Retina (tissue), 1 donor: ENCODE measurements at places on chromosomes 2 and 18.

GRCh38 chr2:26780203-26780760, 5.6 kb upstream of the CENPA start:
- no peak for DNase-seq

GRCh38 chr2:174282441-174282840, 34.1 kb upstream of the OLA1 start:
- DNase-seq = no peak

- DNase-seq = no peak
Observed at GRCh38 chr2:74836675-74837401, 2.9 kb downstream of the HK2 start.

DNA sequence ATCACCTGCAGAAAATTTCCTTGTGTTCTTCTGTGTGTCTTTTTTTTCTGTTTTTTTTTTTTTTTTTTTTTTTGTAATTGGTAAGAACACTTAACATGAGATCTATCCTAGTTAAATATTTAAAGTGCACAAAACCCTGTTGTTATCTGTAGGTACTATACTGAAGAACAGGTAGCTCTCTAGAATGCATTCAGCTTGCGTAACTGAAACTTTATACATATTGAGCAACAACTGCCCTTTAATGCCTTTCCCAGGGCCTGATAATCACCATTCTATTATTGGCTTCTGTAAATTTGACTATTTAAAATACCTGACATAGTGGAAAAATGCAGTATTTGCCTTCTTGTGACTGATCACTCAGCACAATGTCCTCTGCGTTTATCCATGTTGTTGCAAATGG, 701.8 kb downstream of the SUCLG1 start:
- DNase-seq = no peak

DNA sequence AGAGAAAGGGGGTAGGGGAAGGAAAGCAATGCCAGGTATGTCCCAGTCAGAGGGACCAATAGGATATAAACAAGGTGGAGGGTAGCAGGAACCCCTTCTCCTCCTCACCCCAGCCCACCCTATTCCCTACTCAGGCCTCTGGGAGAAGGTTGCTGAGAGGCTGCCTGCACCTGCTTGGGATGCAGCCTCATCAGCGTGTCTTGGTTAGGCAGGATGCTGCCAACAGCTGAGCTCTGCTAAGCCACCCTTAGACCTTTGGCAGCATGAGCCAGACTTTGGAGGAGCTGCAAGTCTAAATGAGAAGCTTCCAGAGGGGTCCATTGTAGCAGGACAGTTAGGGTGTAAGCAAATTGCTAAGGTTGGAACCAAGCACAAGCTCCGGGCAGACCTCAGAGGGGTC, 38.2 kb upstream of the CAB39 start:
- DNase-seq = no peak

DNA sequence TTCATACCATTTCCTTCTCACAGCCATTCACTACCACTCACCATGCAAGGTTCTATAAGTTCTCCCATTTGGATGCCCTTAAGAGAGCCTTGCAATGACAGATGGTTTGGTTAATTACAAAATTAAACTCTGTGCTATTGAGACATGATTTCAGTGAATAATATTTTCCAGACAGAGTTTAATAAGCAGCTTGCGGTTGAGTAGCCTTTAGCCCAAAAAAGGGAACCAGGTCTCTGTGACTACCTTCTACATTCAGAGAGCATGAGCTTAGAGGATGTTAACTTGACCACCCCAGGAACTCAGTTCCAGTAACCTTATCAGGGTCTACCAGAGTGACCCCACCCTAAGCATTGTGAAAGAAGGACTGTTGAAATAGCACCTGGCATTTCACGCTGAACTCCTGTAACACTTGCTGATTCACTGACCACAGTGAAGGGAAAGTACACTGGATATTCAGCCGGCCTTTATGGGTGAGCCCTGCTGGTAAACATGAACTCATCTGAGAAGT, 1173.1 kb upstream of the ZEB2 start:
- DNase-seq = no peak

GRCh38 chr2:68753318-68753717, 18.7 kb downstream of the ARHGAP25 start:
- no peak for DNase-seq

- DNase-seq = no peak
Observed at GRCh38 chr2:9554921-9555296, 721 bp downstream of the ADAM17 start.

DNA sequence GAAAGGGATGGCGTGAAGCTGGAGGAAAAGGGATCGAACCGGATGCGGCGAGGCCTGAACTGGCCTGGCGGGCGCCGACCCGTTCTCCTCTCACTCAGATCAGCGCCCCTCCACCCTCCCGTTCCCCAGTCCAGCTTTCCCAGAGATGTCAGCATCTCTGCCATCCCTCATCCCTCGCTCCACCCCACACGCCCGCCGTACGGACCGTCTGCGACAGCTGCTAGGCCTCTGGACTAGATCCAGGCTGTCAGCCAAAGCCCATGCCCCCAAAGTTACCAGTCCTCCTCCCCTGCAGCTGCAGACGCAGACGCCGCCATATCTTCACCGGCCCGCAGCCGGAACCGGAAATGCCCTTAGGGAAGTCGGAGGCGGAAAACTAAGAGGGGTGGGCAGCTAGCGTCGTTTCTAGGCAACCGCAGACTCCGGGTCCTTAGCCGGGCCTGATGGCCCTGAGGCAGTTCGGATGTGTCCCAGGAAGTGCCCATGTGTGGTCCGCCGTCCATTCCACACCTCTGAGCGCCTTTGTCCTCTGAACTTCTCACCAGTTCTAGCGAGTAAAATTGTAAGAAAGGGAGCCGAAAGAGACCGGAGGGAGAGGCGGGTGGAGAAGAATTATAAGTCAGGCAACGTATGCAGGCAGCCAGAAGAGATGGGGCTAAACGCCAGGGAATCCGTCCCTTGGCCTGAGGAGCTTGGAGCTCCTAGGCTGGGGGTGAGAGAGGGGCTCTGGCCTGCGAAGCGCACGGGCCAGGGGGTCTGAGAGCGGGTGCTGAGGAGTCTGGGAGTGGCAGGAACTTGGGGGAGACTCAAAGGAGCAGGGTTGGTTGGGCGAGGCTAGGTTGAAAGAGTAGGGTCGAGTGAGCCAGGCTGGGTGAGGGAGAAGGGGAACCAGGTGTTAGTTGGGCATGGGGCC, at the start of the genes RNF25 and STK36:
TSS of gene RNF25 (minus strand) at position 349 of the 913 bp plus-strand sequence. CDS start at position 317, 32 bp downstream.
TSS of gene STK36 (plus strand) at position 433 of the 913 bp plus-strand sequence. CDS start 744 bp downstream, outside the sequence.
- peak; percentile 91 for DNase-seq
